HFFc6 (cell line): ENCODE measurements at places on chromosomes 16 and 17.

DNA sequence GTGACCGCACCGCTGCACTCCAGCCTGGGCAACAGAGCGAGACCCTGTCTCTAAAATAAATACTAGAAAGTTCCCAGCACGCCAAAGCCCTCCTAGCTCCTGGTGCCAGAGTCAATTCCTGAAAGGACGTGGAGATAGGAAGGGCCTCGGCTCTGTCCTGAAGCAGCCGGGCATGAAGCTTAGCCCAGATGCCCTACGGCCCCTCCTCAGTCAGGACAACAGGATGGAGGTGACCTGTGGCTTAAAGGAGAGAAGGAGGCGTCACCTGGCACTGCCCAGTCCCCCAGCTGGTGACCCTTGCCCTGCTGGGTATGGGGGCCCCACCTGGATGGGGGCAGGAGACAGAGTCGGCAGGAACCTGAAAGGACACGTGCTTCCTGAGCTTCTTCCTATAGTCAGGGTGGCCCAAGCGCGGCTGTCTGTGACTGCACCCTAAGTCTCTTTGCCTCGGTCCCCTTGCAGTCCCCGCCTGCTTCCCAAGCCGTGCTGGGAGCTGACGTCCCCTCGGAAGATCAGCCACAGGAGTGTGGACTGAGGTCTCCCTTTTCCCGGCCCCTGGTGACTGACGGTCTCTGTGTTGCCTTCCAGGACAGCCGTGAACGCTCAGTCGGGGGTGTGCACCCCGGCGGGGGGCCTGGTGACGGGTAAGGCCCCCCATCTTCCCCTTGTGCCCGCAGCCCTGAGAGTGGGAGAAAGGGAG lies 14.9 kb upstream of the RNF213 start:
- no peak for DNase-seq

DNA sequence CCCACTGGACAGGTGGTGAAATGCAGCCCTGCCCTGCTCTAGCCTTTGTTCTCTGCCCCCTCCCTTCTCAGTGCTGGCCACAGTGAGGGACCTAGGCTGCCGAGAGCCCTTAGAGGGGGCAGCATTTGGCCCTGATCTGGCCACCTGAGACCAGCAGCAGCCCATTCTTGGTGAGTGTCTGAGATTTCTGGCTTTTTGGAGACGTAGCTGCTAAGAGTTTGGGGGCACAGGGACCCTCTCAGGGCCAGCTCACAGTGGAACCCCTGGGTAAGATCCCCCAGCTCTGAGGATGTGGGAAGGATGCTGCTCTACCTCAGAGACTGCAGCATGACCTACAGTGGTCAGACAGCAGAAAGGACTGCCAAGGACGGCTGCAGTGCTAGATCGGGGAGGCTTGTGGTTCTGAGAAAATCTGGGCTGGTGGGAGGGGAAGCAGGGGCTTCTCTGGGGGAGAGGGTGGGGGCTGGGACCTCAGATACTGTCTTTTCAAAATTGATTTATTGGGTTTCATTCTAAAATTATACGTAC lies 13.3 kb downstream of the GRB7 start:
- no peak for DNase-seq

- DNase-seq, result peak; percentile 20
Observed at GRCh38 chr16:48542020-48542473, 67.9 kb downstream of the N4BP1 start.

GRCh38 chr16:51393381-51394005 lies 242.4 kb upstream of the SALL1 start:
- DNase-seq, result peak; percentile 55

- no peak for DNase-seq
Observed at GRCh38 chr17:40777459-40777858, 4.9 kb downstream of the KRT27 start.

DNA sequence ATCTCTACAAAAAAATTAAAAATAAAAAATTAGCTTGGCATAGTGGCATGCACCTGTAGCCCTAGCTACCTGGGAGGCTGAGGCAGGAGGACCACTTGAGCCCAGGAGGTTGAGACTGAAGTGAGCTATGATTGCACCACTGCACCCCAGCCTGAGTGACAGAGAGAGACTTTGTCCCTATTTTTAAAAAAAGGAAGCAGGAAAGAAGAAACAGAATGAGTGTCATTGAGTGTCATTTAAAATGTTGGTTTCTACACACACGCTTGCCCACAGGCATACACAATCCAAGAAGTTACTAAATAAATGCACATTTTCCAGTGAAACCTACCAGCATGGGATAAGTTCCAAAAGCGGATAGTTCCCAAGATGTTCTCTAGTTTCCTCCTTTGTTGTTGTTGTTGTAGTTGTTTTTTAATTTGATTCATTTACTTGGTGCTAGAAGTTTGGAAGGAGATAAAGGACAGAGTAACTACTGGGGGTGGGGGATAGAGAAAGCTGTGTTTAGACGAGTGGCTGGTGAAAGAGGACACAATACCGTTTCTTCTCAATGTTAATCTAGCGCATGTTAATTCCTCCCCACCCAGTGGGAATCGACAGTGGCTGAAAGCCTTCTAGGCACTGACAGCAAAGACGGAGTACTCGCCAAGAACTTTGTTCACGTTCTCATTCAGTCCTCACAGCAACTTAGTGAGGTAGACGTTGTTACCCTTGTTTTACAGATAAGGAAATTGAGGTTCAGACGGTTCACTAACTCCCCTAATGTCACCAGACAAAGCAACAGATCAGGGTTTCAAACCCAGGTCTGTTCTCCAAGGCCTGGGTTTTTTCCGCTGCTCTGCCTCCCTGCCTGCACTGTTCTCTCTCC lies 17.3 kb downstream of the MRPS23 start:
- no peak for DNase-seq

GRCh38 chr16:84768061-84768807 lies 51.6 kb upstream of the CRISPLD2 start:
- DNase-seq, result no peak
